ENCODE measurements at places on chromosomes 5 and 9. TPM values are rescaled to one million over a fixed set of nuclear protein-coding genes. Genes with fewer than 3 reads are reported as not detected.

- DNase-seq, result no peak
These were observed 8.0 kb upstream of the WHRN start for GRCh38 chr9:114513055-114513958.

DNA sequence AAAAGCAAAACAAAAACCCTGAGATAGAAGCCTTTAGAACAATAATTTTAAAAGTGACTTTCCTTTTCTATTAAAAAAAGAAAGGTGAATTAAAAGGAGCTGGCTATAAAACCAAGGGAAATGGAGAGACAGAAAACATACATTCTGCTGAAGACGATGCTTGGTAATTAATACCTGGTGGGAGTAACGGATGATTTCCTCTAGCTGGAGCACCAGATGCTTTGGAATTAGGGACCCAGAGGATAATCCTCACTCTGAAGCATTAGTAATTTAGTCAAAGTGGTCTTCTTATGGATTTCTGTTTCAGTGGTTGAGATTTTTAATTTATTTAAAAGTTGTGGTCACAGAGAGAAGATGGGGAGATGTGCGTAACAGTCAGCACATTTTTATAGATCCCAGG, 982.5 kb downstream of the TLE4 start:
- no peak for DNase-seq

GFI1B gene
- total RNA-seq, result not detected

FAM13B gene
- total RNA-seq, result 15.1 TPM

- peak; percentile 75 for DNase-seq
These were observed 27.8 kb downstream of the TNFSF15 start for GRCh38 chr9:114777821-114778609.

DNA sequence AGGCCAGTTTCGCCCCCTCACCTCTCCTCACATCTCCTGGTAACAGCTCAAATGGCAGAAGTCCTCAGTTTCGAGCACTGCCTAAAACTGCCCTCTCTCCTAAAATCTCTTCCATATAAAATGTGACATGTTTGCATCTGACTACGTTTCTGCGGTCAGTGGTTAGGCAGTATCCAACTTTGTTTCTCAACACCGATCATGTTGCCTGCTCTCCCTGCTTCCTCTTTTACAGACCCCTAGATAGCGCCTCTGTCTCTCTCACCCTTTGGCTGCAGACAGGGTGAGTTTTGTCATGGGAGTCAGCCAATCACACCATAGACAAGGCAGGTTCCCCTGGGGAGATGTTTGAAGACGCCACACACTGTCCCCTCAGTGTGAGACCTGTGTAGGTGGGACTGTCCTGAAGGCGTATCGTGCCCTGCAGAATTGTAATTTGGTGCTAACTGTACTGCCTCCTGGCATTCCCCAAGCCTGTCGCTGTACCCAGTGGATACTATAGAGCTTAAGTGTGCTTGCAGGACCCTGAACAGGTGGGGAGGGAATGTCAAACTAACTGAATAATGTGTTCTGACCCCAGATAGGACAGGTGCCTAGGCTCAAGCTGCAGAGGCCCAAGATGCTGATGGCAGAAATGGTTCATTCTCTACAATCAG, 1.1 kb downstream of the HEXB start:
- peak; percentile 62 for DNase-seq

DNA sequence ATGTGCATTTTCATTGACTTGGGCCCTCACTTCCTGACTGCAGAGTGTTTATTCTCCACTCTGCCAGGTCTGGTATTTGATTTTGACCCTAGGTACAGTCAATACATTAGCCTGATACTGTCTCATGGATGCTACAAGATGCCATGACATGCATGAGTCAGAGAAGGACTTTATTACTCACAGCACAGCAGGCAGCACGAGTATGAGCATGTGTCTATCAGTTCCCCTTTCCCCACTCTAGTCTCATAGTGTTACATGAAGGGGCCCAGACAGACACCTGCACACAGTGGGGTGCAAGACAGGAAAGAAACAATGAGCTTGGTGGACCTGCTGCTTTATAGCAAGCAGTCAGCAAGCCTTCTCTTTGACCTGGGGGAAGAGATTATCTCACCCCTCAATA, 19.6 kb downstream of the ITGA2 start:
- peak; percentile 74 for DNase-seq

CDH9 gene
- total RNA-seq, result not detected

C1QTNF3 gene
- 2.0 TPM for total RNA-seq

DNA sequence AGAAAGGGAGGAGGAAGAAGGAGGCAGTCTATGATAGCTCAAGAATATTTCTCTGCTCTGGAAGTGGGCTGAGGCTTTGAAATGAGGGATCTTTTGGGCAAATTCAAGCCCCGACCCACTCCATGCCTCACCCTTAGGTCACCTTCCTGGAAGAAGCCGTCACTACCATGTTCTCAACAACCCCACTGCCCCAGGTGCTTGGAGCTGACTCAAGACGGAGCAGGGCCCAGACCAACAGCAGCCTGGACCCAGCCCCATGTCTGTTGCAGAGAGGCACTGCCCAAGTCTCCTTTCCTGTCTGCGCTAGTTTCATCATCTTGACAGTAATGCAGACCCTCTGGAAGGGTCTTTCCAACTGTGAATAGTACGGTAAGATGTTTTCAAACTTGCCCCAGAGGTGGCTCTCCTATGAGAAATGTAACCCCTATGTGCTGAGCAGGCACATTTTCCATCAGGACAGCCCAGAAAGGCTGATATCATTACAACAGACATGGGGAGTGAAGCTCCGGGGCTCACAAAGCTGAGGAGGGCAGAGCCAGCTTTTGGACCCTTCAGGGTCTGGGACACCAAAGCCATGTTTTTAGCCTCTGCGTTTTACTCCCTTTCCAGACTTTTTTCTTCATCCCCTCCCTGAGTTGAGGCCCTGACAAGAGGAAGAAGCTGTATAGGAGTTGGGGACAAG, 128.2 kb upstream of the LARP1 start:
- DNase-seq, result no peak

DNA sequence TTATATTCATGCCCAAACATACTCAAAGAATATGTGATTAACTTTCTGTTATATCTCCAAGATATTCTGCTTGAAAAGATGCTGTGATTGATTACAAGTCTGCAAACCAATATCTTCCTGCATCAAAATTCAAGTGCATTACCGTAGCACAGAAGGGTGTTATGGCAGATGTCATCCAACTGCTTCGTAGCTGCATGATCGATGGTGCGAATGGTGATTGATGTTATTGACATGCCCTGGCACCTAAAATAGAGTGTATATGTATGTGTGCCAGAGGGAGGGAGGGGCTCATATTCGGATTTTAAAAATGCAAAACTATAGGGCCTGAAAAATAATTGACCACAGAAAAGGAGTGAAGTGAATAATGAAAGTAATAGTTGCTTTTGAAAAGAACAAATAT, 882.1 kb upstream of the NUDT12 start:
- no peak for DNase-seq

- DNase-seq, result no peak
These were observed 197.0 kb downstream of the TAF11L14 start for GRCh38 chr5:17831279-17831678.

RMRP gene
- 5,949 TPM for total RNA-seq

GRCh38 chr9:35306283-35306682, 144.5 kb downstream of the UNC13B start:
- DNase-seq, result no peak

GRCh38 chr9:116628716-116629115, 58.4 kb upstream of the TRIM32 start:
- no peak for DNase-seq

SYK gene
- total RNA-seq, result 0.05 TPM

OR1J2 gene
- not detected for total RNA-seq

DNA sequence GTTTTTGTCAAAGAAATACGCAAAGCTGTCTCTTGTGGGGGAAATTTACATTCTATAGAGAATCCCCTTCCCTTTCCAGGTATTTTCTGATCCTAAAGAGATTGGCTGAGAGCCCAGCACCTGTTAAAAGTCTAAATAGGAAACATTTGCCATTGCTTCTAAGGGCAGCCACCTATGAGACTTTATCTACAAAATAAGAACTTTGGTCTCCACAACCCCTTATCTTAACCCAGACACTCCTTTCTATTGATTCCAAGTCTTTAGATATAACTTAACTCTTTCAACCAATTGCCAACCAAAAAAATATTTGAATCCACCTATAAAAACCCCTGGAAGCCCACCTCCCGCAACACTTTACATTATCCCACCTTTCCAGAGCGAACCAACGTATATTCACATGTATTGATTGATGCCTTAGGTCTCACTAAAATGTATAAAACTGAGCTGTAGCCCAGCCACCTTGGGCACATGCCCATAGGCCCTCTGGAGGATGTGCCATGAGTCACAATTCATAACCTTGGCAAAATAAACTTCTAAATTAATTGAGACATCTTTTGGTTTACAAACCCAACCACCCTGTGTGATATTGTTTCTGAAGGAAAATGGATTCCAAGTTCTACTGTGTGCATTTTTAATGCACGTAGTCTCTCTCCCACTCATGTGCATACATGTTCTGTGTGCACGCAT, 211.4 kb downstream of the GAS1 start:
- DNase-seq, result no peak

DNA sequence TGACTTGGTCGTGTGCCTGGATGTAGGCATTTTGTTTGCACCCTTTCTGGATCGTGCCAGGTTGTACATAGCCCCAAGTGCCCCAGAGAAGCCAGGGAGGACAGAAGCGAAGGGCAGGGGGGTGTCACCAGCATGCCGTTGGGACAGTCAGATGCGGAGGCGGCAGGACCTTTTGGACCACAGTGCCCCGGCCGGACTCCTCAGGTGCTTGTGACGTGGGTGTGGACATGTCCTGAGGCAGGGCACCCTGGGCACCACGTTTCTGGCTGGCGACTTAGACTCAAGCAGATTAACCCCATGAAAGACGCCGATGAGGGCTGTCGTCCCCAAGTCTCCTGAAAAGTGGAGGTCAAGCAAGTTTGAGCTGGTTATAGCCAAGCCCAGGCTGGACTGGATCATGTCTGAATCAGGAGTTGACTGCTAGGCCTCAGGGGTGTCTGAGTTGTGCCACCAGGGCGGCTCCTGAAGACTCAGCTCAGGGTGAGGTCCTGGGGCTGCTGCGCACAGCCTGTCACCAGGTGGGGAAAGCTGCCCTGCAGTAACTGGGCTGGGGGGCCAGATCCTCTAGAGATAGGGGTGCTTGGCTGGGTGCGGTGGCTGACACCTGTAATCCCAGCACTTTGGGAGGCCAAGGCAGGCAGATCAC, 42.0 kb downstream of the HABP4 start:
- DNase-seq, result no peak

CDHR2 gene
- 0.45 TPM for total RNA-seq

QRFP gene
- not detected for total RNA-seq

DNA sequence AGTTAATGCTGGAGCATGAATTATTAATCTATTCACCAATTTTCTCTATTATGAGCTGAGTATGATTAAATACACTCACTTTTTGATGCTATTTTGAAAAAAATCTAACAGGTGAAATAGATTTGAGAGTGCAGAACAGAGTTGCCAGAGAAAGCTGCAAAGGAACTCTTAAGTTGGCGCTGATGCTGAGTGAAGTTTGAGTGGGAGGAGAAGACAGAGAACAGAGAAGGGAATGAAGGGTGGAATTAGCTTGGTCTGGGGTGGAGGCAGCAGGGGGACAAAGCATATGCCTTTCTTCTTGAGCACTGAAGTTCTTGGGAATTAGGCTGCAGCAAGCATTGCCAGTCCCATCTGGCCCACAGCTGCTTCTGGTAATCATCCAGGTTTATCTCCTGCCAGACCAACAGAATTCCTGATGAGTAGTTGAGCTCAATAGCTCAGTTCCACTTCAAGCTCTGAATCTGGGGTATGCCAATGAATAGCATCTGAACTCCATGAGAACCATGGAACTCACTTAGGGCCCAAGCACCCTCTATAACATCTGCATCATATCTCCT, 290.1 kb downstream of the HINT1 start:
- no peak for DNase-seq

DNA sequence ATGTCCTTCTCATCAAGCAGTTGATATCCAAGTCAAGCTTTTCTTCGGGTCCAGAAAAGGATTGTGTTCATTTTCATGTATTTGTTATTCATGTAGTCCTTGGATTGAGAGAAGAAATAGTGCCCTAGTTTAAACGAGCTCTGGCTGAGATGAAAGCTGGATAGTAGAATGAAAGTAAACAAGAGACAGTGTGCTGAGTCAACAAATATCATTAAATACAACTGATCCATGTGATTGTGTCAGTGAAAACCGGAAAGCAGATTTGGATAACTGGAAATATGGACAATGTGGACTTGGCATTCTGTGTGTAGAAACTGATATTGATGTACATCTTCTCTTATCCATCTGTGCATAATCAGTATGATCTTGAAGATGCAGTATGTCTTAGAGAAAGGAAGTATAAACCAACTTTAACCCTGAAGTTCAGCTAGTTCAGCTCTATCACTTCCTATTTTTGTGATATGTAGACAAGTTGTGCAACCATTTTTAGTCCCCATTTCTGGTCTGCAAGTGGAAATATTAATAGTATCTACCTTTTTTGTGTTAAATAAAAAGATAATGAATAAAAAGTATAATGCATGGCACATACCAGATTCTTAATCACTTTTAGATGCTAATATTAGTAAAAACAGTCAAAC, 4.4 kb downstream of the MUSK start:
- DNase-seq, result no peak
